ENCODE measurements at places on chromosomes 16 and 17.
A peak's percentile ranks its signal among the peaks of the same experiment; 100 is the strongest.

DNA sequence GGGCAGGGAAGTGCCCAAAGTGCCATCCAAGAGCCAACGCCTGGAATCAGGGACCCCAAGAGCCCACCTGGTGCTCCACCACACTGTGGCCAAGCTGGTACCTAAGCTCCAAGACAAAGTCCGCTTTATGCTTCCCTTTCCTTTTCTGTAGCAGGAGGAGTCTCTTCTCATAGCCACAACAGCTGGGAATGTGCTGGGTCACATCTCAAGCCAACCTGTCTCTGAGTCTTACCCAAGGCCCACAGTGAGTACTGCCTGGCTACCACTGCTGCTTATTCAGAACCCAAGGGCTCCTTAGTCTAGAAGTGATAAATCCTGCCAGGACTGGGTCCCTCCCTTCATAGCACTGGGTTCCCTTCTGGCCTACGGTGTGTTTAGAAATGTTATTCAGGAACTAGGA, 49.8 kb downstream of the ERCC4 start:
- DNase-seq, result no peak

DNA sequence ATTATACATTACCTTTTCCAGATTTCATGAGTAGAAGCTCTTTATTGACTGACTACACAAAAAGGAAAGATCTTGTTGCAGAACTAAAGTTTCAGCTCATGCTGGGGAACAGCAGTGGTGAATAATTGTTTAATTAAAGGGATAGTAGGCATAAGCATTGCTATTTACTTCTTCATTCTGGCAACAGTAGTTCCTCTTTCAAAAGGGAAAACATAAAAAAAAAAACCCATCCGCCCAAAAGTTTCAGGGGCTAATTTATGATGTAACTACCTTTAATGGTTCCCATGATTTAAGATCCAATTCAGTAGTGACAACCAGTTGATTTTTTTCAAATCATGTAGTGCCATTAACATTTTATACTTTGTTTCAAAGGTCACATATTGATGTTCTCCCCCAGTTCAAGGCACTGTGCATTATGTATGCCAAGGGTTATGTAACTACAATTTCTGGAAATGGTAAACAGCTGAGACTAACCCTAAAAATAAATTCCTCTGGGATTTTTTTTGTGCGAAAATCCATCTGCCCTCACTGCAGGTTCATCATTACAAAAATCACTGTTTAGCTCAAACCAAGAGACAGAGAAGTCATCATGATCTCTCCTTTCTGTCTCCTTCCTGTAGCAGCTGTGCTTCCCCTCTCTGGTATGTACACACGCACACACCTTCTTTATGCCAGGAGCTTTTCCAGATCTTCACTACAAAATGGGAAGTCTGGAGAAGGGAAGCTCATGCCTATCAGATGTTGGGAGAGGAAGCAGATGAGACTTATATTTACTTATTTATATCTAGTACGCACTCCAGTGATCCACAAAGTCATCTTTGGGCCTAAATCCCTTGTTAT, 2.2 kb upstream of the PHLPP2 start:
- no peak for DNase-seq

GRCh38 chr17:18278867-18279266, 18.4 kb downstream of the MIEF2 start:
- DNase-seq, result no peak

DNA sequence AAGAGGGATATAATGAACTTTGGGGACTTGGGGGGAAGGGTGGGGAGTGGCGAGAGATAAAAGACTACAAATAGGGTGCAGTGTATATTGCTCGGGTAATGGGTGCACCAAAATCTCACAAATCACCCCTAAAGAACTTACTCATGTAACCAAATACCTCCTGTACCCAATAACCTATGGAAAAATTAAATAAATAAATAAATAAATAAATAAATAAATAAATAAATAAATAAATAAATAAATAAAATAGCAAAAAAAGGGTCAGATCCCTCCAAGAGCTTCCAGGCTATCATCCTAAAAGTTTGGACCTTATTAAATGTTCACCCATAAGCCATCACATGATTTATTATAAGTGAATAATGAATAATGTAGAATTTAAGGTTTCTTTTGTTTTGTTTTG, 636.1 kb upstream of the C16orf82 start:
- no peak for DNase-seq

- peak; percentile 18 for DNase-seq
These were observed 952 bp downstream of the CD300A start for GRCh38 chr17:74467221-74467951.

All from T-helper 2 cell treated with Interferon-gamma antibody and Interleukin-4, amounts not matched to agents 5 μg/mL and 100 μg/mL, for 36 hours (primary cell).